ENCODE measurements at places on chromosomes 11 and 22.

DNA sequence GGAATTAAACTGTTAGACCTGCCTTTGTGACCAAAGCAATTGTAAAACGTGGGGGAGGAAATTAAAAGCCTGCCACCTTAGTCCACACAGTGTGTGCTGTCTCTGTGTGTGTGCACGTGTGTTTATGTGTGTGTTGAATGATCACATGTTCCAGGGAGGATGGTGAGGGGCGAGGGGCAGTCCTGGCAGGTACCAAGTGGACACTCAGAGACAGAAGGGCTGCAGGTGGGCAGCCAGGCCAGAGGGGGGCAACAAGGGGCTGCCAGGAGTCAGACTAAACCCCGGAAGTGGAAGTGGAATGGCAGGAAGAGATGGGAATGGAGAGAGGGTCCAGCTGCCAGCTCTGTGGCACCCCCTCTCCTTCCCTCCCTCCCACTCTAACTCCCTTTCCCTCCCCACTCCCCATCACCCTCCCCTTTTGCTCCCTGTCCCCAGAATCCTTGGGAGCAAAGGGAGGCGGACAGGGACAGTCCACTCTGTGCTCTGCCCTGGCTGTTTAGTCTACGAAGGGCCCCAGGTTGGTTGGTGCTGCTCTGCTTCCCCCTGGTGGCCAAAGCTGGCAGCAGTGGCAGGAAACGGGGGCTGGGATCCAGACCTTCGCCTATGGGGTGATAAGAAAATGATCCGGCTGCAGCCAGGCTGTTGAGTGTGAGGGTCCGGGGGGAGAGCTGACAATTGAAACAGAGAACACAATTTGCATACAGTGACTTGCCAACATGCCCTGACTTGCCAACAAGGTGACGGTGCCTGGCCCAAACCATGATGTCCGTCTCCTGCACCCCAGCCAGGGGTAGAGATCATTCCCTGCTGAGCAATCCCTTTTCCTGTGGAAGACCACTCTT, 24.4 kb downstream of the P2RY2 start:
- DNase-seq = peak; percentile 80

DNA sequence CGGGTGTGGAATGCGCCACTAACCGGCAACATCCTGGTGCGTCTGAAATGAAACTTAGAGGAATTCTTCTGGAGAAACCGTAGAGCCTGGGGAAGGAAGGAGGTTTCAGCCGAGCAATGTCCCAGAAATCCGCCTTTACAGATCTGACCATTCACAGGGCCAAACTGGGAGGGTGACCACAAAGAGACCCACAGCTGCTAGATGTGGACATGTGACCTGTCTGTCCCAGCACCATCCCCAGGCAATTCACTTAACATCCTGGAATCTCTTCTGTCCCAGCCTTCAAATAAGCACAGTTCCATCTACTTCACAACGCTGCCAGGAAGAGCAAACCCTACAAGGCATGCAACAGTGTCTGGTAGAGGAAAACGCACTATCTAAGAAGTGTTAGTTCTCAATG, 9.8 kb downstream of the MCAT start:
- DNase-seq = no peak

DNA sequence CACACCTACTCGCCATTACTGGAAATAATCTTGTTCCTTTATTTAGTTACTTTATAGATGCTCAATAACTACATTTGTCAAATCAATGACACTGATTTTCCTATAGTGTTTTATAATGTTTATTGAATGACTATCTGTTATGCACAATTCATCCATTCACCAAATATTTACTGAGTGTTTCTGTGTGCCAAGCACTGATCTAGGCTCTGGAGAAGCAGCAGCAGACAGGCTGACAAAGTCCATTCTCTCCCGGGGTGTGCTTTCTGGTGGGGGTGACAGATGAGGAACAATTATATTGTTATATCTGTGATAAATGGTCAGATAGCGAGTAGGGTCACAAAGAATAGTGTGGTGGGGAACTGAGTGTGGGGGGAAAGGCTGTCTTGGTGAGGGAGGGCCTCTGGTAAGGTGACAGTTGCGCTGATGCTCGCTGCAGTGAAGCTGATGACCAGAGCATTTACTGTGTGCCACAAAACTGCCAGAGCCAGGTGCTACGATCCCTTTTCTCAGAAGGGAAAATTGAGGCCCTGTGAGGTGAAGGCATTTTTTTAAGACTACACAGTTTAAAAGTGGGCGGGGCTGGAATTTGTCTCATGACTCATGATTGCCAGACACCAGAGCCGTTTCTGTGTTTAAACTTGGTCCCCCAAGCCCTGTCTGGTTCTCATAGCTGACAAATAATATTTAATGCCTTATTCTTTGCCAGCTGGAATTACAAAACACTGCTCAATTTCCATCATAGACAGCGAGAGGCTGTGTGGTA, 10.2 kb downstream of the PACS1 start:
- DNase-seq = peak; percentile 76

DNA sequence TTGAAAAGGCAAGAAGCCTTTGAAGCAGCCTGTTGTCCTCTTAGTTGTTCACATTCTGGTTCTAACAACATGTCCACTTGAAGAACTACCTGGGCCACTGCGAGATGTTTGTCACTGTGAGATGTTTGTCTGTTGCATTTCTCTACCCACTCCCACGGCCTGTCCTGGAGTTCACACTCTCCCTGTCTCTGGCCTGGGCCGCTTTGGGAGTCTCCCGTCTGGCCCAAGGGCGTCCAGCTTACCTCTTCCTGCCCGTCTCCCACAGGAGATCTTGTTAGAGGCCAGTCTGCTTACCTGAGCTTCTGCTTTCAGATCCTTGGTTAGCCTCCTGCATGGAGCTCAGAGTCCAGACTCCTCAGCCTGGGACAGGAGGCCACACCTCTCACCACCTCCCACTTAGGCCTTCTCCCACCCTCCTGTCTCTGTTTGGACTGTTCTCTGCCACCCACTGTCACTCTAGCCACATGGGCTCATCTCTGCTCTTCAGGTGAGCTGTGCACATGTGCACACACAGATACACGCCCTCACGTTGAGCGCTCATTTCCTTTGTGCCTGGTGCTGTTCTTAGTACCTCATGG, 66.0 kb downstream of the TBC1D22A start:
- no peak for DNase-seq

DNA sequence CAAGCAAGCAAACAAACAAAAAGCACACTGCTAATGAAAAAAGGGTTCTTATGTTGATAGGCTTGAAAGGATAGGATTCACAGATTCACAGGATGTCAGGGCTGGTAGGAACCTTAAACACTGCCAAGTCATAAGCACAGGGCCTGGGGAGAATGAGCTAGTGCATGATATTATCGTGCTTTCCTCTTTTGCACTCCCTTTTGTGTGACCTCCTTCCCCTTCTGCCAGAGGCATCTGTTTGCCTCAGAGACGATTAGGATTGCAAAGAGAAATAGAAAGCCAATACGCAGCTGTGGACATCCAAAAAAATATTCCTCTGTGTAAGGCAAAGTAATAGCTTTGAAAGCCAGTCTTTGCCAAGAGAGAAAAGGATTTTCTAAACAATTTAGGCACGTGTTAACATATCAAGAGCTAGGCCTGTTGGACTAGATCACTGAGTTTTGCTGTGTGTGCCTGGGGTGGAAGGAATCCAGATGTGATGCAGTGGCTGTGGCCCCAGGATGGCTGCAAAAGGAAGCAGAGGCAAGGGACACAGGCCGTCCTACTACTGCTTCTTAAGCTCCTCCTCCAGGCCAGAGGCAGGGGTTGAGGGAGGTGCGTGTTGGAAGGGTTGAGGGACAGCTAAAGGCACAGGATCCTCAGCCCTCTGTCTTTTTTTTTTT, 30.6 kb downstream of the MCHR1 start:
- DNase-seq = peak; percentile 61

GRCh38 chr11:75271730-75272129, 31.2 kb downstream of the TPBGL start:
- no peak for DNase-seq

- no peak for DNase-seq
These were observed 4.2 kb downstream of the XBP1 start for GRCh38 chr22:28795932-28796856.

- no peak for DNase-seq
These were observed 253.9 kb downstream of the LARGE1 start for GRCh38 chr22:33666279-33666960.

DNA sequence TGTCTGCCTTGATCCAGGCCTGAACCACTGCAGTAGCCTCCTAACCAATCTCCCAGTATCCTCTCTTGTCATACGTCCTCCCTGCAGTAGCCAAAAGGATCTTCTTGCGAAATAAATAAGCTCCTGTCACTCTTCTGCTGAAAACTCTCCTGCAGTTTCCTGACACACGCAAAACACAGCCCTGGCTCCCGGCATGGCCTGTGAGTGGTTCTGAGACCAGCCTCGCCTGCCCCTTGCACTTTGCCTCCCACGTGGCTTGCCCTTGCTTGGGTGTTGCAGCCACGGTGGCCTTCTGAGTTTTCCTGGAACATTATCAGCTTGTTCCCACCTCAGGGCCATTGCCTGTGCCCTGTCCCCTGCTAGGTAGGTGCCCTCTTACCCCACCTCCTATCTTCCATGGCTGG, 7.2 kb downstream of the ZC3H7B start:
- peak; percentile 59 for DNase-seq

- no peak for DNase-seq
These were observed 4.4 kb downstream of the TMEM123 start for GRCh38 chr11:102447941-102448868.

- DNase-seq = no peak
These were observed 32.6 kb downstream of the MAPK1 start for GRCh38 chr22:21834869-21835268.

GRCh38 chr22:35834061-35834460, 116.4 kb downstream of the APOL5 start:
- no peak for DNase-seq
